ENCODE measurements at places on chromosomes 2 and 18. TPM values are rescaled to one million over a fixed set of nuclear protein-coding genes. Genes with fewer than 3 reads are reported as not detected.

ZFP36L2 gene
- 12.0 TPM for total RNA-seq

CDK15 gene
- 1.1 TPM for total RNA-seq

DNAJC27 gene
- total RNA-seq, result 5.4 TPM

DNA sequence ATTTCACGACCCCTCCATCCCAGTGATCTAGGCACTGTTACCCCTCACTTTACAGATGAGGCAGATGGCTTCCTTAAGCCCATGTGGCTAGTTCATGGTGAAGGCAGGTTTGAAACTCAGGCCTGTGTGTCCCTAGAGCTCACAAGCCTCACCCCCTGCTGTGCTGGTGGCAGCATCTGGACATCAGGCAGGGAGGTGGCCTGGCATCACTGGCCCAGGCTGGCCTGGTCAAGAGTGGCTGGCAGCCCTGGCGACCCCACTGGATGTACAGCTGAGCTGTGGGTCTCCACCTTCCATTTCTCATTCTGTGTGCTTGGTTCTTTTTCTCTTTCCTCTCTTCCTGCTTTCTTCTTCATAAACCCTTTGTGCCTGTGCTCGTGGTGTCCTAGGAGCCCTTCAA, 56.3 kb downstream of the BOLA3 start:
- no peak overlapping the region for H3K27ac ChIP-seq
- H3K4me3 ChIP-seq, result no peak overlapping the region

GRCh38 chr2:188993247-188993646, 19.1 kb downstream of the COL3A1 start:
- peaks cover 45% of the 10 kb centered on the region for H3K36me3 ChIP-seq
- peak overlapping the region; percentile 64 for H3K27ac ChIP-seq
- H3K4me3 ChIP-seq, result no peak overlapping the region
- peak; percentile 60 for DNase-seq
- H3K27me3 ChIP-seq, result no peaks in the 10 kb centered on the region
- H3K4me1 ChIP-seq, result peaks cover 2% of the 10 kb centered on the region

GRCh38 chr2:170548304-170548703, 166.8 kb upstream of the SP5 start:
- no peak overlapping the region for H3K4me3 ChIP-seq
- H3K27ac ChIP-seq, result no peak overlapping the region
- no peaks in the 10 kb centered on the region for H3K27me3 ChIP-seq
- no peaks in the 10 kb centered on the region for H3K36me3 ChIP-seq
- DNase-seq, result no peak
- H3K4me1 ChIP-seq, result no peaks in the 10 kb centered on the region

GRCh38 chr2:101976891-101977290, 14.9 kb upstream of the IL1R2 start:
- DNase-seq, result no peak
- no peaks in the 10 kb centered on the region for H3K36me3 ChIP-seq
- no peak overlapping the region for H3K27ac ChIP-seq
- H3K4me1 ChIP-seq, result peaks cover 10% of the 10 kb centered on the region

- H3K27ac ChIP-seq, result no peak overlapping the region
- no peaks in the 10 kb centered on the region for H3K27me3 ChIP-seq
- no peak overlapping the region for H3K4me3 ChIP-seq
- H3K4me1 ChIP-seq, result peaks cover 9% of the 10 kb centered on the region
- peak; percentile 67 for DNase-seq
- no peaks in the 10 kb centered on the region for H3K36me3 ChIP-seq
These were observed 88.0 kb upstream of the RAB27B start for GRCh38 chr18:54740136-54740846.

GRCh38 chr2:205725059-205725458, 42.8 kb downstream of the NRP2 start:
- DNase-seq, result no peak
- peaks cover 18% of the 10 kb centered on the region for H3K36me3 ChIP-seq
- peaks cover 5% of the 10 kb centered on the region for H3K4me1 ChIP-seq
- no peak overlapping the region for H3K27ac ChIP-seq
- no peak overlapping the region for H3K4me3 ChIP-seq

- no peaks in the 10 kb centered on the region for H3K27me3 ChIP-seq
- H3K4me1 ChIP-seq, result no peaks in the 10 kb centered on the region
- no peak overlapping the region for H3K4me3 ChIP-seq
- H3K27ac ChIP-seq, result no peak overlapping the region
- H3K36me3 ChIP-seq, result no peaks in the 10 kb centered on the region
- no peak for DNase-seq
These were observed 56.5 kb upstream of the EDAR start for GRCh38 chr2:109045505-109045904.

All from muscle of leg (tissue), 16 donors.